ENCODE measurements at places on chromosomes 7 and 10.
A peak's percentile ranks its signal among the peaks of the same experiment; 100 is the strongest.

DNA sequence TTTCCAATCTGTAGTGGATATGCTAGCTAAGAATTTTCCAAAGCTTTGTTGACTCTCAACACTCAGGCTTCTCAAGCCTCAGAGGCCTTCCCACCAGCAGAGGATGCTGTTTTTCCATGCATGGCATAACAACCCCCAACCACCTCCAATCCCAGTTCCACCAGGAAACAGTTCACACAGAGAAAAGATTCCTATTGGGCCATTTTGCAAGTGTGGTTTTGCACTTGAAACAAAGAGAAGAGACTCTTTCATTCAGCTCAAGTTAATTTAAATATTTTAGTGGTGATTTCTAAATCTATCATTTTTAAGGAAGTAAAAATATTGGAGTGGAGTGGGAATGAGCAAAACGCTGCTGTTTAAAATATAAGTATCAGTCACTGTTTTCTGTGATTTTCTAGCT is 105.6 kb upstream of the COL1A2 start:
- no peak for DNase-seq

DNA sequence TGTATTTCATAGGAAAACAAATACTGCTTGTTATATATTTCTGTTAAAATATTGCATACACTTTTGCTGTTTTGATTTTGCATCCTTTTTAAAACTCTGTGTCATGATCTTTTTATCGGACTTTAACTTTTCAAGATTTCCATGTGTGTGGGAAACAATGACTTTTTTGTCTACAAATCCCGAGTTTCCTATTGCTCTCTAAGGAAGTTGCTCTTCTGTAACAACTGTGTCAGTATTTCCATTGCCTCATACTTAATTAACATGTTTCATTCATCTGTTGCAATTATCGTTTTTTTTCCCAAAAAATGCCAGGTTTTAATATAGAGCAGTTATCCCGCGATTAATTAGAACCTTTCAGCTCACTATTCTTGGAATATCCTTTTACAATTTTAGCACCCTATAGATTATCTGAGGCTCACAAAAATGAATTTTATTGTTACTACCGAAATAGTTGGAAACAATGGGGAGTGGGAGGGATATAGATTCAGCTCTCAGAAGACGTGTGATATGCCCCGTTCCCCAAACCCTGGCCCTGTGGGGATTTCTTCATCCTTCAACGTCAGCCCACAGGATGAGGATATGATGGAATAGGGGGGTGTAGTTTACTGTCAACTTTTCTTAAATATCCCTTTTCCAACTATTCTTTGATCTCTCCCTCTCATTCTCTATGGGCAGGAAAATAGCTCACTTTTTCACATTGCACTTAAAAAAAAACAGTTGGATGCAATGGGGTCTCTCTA is 297.6 kb upstream of the IGFBP3 start:
- DNase-seq, result no peak

DNA sequence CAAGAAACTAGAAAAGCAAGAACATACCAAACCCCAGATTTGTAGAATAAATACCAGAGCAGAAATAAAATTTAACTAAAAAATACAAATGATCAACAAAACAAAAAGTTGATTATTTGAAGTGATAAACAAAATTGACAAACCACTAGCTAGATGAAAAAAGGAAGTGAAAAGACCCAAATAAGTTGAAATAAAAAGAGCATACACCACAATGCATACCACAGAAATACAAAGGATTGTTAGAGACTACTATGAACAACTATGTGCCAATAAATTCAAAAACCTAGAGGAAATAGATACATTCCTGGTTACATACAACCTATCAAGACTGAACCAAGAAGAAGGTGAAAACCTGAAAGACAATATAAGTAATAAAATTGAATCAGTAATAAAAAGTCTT is 333.4 kb downstream of the SH2D4B start:
- DNase-seq, result no peak

GRCh38 chr7:2507208-2507916 is 12.2 kb upstream of the LFNG start:
- no peak for DNase-seq

GRCh38 chr10:110455446-110455845 is 42.3 kb upstream of the DUSP5 start:
- DNase-seq, result no peak

DNA sequence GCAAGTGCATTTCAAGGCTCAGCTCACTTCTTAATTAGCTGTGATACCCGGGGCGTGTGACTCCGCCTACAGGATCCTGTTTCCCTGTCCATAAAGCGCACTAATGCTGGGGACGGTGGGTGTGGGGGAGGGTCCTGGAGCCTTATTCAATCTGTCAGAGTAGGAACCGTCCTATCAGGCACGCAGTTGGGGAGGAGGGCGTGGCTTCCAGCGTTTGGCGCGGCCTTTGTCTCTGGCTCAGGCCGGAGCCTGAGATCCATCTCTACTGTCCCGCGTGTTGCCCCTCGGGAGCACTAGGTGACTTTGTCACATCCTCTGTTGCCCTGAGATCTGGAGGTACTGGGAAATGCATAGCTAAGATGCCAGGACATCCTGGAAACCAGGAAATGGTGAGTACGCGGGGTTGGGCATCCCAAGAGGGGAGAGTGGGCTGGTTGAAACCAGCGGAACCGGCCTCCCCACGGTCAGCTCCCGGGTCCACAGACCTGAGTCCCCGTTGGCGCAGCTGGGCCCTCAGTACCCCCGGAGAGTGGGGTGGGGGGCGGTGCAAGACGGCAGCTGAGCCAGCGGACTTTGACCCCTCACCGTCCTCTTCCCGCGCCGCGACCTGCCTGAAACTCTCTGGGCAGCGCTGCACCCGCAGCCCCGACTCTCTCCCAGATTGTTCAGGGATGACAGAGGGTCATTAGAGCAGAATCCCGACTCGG is 104.4 kb upstream of the ZNF92 start:
- DNase-seq, result peak; percentile 55

DNA sequence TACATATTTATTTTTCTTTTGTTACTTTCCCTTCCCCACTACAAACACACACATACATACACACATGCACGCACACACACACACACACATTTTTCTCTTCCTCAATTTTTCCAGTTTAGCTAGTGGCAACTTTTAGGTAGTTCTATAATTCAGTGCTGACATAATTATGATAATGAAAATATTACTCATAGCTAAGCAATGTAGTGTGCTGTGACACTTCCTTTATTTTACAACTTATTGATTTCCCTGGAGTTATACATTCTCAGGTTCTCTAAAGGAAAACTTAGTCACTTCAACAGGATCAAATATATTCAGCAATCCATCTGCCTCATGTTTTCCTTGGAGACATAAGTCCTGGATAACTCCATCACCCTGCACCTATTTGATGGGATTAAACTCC is 151.6 kb downstream of the CACNA2D1 start:
- DNase-seq, result no peak

DNA sequence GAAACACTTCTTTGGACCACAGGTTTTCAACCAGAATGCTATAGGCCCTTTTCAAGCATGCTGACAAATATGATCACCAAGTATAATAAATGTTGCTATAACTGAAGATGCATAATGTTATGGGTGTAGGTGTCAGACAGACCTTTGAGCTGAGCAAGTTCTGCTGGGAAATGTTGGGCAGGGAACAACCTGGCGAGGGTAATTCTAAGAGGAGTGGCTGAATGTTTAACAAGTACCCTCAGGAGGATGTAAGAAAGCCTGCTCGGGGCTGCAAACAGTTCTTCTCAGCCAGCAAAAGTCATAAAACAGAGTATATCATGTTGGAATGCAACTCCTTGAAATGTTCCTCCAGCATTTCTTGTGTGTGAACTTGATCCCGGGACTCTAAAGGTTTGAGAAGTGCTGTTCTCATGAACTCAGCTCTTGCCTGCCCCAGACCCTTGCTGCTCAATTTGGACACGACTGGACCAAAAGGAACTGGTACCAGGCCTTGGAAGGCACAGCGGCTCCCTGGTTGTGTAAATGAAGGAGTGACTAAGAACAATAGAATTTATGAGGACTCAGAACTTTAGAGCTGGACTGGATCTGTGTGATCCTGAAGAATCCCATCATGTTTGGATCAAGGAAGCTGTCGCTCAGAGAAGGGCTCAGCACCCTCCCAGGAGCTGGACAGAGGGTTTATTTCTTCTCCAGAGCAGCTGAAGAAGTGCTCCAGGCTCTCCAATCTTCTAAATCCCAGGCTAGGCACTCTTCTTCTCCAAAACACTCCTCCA is 143.2 kb upstream of the ANK3 start:
- DNase-seq, result no peak

GRCh38 chr10:4111643-4112042 is 326.6 kb upstream of the KLF6 start:
- no peak for DNase-seq

DNA sequence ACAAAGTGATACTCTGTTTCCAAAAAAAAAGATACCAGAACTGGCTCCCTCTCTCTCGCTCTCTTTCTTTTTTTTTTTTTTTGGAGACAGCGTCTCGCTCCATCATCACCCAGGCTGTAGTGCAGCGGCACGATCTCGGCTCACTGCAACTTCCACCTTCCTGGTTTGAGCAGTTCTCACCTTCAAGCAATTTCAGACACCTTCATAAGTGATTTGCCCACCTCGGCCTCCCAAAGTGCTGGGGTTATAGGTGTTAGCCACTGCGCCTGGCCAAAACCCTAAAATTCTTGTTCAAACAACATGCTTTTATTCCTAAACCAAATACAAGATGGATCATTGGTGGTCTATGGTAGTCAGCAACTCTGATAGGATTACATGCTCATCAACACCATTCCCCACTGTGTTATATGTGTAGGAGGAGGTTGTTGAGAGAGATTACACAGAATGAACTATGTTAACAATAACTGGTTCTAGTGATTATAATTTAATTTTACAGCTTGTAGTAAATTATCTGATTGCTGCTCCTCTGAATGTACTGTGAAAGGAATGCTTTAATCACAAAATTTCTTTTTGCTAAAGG is 15.5 kb downstream of the ACBD5 start:
- DNase-seq, result no peak

DNA sequence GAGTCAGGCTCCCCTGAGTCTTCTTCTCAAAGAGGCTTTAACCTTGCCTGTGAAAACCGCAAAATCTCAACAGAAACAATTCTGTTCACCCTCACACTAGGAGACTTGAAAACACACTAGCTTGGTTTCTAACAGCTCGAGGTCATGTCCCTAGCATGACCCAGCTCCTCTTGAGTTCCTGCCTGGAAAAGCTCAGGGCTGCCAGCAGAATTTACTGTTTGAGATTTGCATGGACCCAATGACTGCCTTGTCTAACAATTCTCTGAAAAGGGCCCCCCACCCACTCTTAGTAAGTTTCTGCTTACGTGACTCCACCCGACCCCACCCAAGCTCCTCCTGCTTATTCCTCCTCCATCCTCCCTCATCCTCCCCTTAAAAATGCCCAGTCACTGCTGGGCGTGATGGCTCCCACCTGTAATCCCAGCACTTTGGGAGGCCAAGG is 85.1 kb upstream of the KMT2C start:
- no peak for DNase-seq

- peak; percentile 22 for DNase-seq
Observed at GRCh38 chr10:69327463-69328379, 49.4 kb downstream of the HK1 start.

- no peak for DNase-seq
Observed at GRCh38 chr7:72211175-72211574, 201.0 kb downstream of the CALN1 start.

DNA sequence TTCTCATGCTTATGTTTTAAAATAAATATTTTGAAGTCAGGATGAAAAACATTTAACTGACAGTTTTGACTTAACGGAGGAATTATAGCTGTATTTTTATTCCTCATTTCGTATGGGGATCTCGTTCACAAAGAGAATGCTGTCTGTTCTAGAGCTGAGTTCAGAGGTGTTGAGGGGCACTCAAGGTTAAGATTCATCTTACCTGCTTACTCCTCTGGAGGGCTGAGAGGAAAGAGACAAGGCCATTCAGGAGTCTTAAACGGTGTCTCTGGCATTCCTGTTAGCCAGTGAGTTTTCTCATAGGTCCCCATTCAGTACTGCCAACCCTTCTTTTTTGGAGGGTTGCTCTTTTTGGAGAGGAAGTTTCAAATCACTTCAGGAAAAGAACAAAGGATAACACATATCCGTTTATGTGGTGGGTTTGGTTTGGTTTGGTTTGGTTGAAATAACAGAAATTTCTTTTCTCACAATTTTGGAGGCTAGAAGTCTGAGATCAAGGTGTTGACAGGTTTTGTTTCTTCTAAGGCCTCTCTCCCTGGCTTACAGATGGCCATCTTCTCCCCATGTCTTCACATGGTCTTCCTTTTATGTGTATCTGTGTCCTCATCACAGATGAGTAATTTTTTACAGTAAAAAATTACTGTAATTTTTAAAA is 23.1 kb downstream of the CALHM2 start:
- no peak for DNase-seq

DNA sequence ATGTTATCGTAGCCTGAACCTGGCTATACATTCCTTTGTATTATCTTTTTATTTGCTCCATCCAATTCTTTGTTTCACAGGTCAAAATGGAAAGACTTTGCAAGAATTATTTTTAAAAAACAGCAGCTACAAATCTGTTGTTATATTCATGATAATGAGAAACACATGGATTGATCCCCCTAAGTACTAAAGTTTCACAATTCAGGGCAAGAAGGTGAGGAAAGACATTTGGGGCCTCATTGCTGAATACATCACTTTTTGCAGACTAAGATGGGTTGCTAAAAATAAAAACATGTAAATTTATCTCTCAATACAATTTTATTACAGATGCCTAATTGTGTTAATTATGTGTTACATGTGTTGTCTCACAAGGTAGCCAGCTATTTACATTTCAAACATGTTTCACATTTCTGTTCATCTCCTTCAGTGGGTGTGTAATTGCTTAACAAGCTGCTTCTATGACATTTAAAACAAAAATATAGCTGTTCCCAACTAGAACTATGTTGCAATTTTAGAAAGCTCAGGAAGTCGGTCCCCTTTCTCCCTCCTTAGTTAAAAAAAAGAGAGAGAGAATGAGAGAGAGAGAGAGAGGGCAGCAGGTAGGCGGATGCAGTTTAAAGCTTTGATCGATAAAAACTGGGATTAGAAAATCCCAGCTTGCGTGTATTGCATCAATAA is 606.3 kb upstream of the FZD8 start:
- no peak for DNase-seq

GRCh38 chr7:10940704-10941355 is 32.8 kb upstream of the PHF14 start:
- DNase-seq, result no peak

GRCh38 chr7:13821152-13821787 is 168.2 kb downstream of the ETV1 start:
- no peak for DNase-seq

DNA sequence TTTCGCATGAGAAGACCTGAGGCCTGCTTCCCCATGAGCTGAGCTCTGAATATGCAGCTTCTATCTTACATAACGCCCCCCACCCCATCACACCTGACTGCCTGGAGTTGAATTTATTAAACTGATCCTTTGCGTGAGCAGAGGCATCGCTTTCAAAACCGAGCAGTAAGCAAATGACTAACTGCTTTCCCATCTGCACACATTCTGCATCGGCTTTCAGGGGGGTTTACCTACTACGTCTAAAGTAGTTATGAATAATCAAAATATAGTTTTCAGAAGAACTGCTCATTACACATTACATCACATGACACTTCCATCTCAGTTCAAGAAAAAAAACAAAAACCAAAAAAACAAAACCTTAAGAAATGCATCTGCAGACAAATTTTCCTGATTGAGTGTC is 54.7 kb upstream of the EGR2 start:
- DNase-seq, result no peak

- DNase-seq, result no peak
Observed at GRCh38 chr7:130337410-130337971, 7.1 kb upstream of the CPA5 start.
